PC-3 (cell line): ENCODE measurements at places on chromosomes 16 and 17. TPM values are rescaled to one million over a fixed set of nuclear protein-coding genes. Genes with fewer than 3 reads are reported as not detected.

GRCh38 chr17:82786427-82786826 is 34.6 kb downstream of the TBCD start:
- no peak for DNase-seq
- peaks cover 4% of the 10 kb centered on the region for H3K4me1 ChIP-seq
- H3K27me3 ChIP-seq: no peaks in the 10 kb centered on the region
- peaks cover 13% of the 10 kb centered on the region for H3K36me3 ChIP-seq
- no peak overlapping the region for H3K4me3 ChIP-seq

GRCh38 chr17:37273409-37274051 is 102.3 kb upstream of the C17orf78 start:
- no peak overlapping the region for H3K4me3 ChIP-seq
- no peak for DNase-seq
- no peak overlapping the region for H3K27ac ChIP-seq
- no peaks in the 10 kb centered on the region for H3K27me3 ChIP-seq
- H3K36me3 ChIP-seq: peaks cover 37% of the 10 kb centered on the region

DNA sequence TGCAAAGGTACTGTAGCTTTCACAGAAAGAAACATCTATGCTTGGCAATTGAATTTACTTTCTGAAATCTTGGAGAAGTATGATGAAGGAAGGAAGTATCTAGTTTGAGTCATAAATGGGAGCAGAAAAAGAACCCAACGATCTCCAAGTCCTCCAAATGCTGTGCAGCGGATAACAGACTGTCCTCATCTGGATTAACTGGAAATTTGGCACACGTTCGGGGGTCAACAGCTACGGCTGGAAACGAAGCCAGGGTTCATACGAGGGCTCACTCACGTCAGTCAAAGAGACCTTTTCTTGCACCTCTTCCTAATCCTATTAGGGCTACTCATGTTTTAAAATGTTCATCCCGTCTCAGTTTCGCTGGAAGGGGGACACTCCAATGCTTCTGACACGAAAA is 152.0 kb downstream of the ZFHX3 start:
- no peak overlapping the region for H3K27ac ChIP-seq
- H3K4me3 ChIP-seq: no peak overlapping the region
- H3K36me3 ChIP-seq: no peaks in the 10 kb centered on the region

DNA sequence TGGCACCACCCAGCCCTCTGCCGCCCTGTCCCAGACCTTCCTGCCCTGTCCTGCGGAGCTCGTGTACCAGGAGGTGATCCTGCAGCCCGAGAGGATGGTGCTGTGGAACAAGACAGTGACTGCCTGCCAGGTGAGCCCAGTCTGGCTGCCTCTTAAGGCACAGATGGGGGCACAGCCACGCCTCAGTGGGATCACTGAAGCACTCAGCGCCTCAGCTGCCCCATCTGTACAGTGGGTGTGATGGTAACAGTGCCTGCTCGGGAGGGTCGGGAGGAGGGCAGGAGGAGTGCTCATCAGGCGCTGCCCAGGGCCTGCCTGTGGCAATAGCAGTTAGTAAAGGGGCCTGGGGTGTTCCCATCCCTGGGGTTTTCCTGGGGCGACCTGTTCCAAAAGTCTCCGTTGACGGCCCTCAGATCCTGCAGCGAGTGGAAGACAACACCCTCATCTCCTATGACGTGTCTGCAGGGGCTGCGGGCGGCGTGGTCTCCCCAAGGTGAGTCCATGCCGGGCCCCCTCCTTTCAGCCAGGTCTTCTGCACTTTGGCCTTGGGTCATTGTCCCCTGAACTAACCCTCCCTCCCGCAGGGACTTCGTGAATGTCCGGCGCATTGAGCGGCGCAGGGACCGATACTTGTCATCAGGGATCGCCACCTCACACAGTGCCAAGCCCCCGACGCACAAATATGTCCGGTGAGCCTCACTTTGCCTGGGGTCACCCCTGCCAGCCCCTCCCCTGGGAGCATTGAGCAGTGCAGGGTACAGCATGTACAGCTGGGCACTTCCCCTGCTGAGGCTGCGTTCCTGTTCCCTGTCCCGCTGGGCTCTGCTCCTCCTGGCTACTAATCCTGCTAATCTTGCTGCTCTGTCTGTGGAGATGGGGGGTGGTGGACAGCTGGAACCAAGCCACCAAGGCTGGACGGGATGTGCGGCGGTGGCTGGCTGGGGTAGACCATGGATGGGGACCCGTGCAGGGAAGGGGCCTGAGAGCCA is 4.5 kb upstream of the TCAP start:
- no peaks in the 10 kb centered on the region for H3K36me3 ChIP-seq
- H3K27ac ChIP-seq: no peak overlapping the region
- no peaks in the 10 kb centered on the region for H3K27me3 ChIP-seq
- H3K4me3 ChIP-seq: no peak overlapping the region
- no peak for DNase-seq
- H3K4me1 ChIP-seq: no peaks in the 10 kb centered on the region

DNA sequence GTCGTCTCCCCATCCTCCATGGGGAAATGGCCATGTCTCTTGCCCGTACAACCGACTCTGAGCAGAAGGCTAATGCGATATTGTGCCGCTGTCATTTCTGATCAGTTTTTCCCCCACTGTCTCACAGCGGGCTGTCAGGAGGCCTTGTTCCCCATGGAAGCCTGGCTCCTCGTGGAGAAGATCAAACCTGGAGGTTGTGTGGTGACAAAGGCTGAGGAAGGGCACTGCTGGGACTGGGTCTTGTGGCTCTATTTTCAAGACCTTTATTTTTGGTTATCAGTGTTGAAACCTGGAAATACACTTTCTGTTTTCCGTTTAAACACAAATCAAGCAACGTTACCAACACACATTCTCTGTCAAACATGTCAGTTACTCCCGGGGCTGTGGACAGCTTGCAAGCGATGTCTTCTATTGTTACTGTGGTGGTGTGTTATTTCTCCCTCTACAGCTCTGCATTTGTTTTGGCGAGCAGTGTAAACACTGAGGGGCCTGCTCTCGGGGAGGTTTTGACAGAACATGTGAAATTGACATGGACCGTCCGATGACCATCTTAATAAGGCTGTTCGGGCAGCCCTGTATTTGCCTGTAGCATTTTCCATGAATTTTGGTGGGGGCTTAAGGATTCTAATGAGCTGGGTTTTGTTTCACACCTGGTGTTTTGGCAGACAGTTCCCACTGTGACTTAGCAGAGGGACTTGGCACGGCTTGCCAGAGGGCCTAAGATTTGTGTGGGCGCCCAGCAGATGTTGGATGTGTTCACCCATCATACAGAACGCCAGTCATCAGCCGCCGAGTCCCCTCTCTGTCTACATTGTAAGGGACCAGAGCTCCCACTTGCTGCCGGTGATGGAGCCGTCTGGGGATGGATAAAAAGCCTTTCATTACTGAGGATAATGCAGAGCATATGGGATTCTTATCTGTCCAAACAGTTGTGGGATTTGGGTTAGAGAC is 12.5 kb downstream of the RBFOX1 start:
- H3K27me3 ChIP-seq: no peaks in the 10 kb centered on the region
- H3K27ac ChIP-seq: no peak overlapping the region
- no peaks in the 10 kb centered on the region for H3K36me3 ChIP-seq
- DNase-seq: no peak
- H3K4me3 ChIP-seq: no peak overlapping the region

- no peak overlapping the region for H3K27ac ChIP-seq
- H3K36me3 ChIP-seq: peaks cover 8% of the 10 kb centered on the region
- no peaks in the 10 kb centered on the region for H3K27me3 ChIP-seq
- H3K4me3 ChIP-seq: no peak overlapping the region
- DNase-seq: no peak
These were observed 9.5 kb downstream of the AMFR start for GRCh38 chr16:56415875-56416274.

DNA sequence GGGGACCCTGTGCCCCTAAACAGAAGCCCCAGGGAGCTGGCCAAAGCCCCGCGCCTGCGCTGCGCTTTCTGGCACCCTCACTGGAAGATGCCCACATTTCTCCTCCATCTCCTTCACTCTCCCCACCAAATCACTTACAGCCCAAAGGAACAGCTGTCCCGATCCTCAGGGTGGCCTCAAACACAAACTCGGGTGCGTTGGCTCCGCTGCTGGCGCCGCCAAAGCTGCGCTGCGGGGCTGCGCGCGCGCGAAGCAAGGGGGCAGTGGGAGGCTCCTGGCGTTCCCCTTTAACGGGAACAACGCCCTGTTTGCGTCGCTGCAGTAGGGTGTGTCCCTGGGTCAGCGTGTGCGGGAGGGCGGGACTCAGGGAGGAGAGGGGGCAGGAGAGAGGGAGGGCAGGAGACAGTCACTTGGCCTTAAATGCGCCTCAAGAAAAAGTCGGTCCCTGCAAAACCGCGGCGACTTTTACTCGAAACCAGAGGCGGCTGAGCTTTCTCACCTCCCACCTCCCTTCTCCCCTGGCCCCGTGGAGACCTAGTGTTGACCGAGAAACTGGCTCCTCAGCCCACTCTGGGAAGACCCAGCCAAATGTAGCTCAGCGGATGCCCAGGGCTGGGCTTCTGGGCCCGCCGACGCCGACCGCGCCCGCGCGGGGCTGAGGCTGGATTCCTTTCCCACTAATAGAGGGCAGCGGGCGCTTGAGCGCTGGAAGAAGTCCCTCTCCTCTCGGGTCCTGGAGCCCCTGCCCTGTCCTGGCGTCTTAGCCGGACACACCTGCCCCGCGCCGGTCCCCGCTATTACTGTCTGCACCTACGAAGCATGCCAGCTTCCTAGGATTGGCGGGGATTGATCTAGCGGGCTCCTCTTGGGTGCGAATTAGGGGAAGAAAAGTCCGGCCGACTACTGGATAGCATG is 2.6 kb downstream of the PMP22 start:
- peak; percentile 95 for DNase-seq
- H3K4me1 ChIP-seq: peaks cover 64% of the 10 kb centered on the region
- no peaks in the 10 kb centered on the region for H3K27me3 ChIP-seq
- H3K36me3 ChIP-seq: peaks cover 8% of the 10 kb centered on the region
- peak overlapping the region; percentile 95 for H3K27ac ChIP-seq

DNA sequence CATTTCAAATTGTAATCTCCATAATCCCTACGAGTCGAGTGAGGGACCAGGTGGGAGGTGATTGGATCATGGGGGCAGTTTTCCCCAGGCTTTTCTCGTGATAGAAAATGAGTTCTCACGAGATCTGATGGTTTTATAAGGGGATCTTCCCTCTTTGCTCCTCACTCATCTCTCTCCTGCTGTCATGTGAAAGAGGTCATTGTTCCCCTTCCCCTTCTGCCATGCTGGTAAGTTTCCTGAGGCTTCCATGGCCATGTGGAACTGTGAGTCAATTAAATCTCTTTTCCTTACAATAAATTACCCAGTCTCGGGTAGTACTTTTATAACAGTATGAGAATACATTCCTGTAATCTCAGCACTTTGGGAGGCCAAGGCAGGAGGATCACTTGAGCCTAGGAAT is 76.7 kb upstream of the MARCHF10 start:
- H3K4me3 ChIP-seq: no peak overlapping the region
- DNase-seq: no peak
- peaks cover 20% of the 10 kb centered on the region for H3K4me1 ChIP-seq
- no peaks in the 10 kb centered on the region for H3K36me3 ChIP-seq

DNA sequence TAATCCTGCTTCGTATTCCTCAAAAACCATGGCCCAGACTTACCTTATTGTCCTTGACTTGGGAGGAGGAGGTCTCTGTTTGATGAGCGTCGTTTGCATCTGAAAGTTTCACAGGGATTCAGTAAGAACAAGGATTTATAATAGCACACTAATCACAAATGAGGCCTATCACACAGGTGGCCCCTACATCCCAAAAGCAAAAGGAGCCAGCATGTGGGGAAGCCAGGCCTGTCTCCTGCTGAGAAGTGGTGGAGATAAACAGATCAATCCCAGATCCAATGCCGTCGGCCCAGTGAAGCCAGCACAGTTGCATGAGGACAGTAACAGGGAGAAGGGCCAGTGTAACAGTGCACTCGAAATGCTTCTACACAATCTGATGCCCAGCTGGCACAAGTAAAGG is 13.3 kb upstream of the EVPL start:
- peaks cover 66% of the 10 kb centered on the region for H3K36me3 ChIP-seq
- no peak overlapping the region for H3K4me3 ChIP-seq
- H3K27ac ChIP-seq: no peak overlapping the region
- no peaks in the 10 kb centered on the region for H3K27me3 ChIP-seq
- H3K4me1 ChIP-seq: no peaks in the 10 kb centered on the region
- DNase-seq: no peak

GRCh38 chr17:17763136-17763535 is 73.7 kb downstream of the SREBF1 start:
- no peak overlapping the region for H3K27ac ChIP-seq
- no peak for DNase-seq

DNA sequence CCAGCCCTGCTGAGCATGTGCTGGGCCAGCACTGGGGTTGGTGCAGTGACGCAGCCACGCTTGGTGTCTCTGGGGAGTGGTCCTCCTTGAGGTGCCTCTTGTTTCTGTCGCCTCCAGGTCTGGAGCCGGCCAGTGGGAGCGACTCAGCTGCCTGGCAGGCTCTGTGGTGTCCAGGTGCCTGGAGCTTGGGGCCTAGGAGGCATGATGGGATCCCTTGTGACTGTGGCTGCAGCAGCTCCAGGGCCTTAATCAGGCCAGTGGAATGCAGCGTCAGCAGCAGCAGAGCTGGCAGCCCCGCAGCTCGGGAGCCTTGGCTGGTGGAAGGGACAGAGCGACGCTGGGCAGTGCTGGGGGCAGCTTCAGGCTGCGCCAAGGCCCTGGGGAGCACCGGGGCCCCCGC is 74.7 kb upstream of the CIBAR2 start:
- H3K27me3 ChIP-seq: no peaks in the 10 kb centered on the region
- no peak overlapping the region for H3K27ac ChIP-seq
- H3K36me3 ChIP-seq: peaks cover 11% of the 10 kb centered on the region
- H3K4me1 ChIP-seq: peaks cover 5% of the 10 kb centered on the region; the same call in 1 of the 2 replicates
- no peak overlapping the region for H3K4me3 ChIP-seq

USP6 gene
- not detected in 2 replicates for total RNA-seq

KRTAP17-1 gene
- total RNA-seq: not detected in 2 replicates

PDPK1 gene
- total RNA-seq: 13.7 and 18.9 TPM in 2 replicates

RAMP2 gene
- total RNA-seq: not detected in 2 replicates

KRTAP2-4 gene
- total RNA-seq: not detected in 2 replicates

AHSP gene
- not detected in 2 replicates for total RNA-seq
